ENCODE measurements at places on chromosomes 6 and 20.

DNA sequence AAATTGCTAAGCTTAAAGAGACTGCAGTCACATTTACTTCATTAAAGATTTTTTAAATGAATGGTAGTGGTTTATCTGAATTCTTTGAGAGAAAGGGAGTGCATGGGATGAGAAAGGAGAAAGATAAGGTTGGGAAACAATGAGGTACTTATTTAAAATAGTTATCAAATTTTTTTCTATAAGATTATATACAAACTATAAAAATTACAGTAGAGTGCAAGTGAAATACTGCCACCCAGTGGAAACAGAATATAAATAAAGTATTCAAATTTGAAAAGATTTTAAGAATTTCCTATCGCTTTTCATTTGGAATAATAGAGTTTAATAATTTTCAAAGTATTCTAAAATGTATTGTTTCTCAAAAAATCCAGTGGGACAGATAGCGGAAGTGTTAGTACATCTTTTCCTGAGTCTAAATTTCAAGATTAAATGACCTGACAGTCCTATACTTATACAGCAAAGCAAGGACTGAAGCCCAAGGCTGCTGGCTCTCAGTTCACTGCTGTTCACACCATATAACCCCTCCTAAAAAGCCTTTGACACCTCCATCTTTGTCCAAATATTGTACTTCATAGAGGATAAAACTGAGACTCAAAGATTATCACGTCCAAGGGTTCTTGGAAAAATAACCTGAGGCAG is 31.1 kb downstream of the EPM2A start:
- DNase-seq: peak; percentile 22

- no peak for DNase-seq
These were observed 47.2 kb downstream of the ADTRP start for GRCh38 chr6:11731423-11731822.

- DNase-seq: peak; percentile 90
These were observed 56.1 kb upstream of the STMND1 start for GRCh38 chr6:17045581-17046322.

DNA sequence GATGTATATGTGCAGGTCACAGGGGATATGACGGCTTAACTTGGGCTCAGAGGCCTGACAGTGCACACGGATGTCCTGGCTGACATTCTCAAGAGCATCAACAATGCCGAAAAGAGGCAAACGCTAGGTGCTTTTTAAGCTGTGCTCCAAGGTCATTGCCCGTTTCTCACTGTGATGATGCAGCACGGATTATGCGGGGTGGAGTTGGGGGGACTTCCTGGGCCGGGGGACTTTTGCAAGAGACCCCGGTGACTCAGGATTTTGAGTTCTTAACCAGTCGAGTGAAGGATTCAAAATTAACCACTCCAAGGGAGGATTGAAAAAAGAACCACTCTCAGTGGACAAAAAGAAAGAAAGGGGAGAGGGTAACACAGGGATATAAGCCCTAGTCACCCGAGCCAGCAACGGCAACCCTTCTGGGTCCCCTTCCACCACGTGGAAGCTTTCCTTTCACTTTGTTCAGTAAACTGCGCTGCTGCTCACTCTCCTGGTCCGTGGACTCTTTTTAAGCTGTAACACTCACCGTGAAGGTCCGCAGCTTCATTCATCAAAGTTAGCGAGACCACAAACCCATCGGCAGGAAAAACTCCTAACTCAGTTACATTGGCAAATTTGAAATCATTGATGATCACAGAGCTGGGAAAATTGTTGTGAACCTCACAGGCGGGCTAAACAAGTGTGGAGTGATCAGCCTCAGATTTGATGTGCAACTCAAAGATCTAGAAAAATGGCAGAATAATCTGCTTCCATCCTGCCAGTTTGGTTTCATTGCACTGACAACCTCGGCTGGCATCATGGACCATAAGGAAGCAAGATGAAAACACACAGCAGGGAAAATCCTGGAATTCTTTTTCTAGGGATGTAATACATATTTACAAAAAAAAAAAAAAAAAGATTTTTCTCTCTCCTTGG is 199.3 kb downstream of the ARID1B start:
- no peak for DNase-seq

DNA sequence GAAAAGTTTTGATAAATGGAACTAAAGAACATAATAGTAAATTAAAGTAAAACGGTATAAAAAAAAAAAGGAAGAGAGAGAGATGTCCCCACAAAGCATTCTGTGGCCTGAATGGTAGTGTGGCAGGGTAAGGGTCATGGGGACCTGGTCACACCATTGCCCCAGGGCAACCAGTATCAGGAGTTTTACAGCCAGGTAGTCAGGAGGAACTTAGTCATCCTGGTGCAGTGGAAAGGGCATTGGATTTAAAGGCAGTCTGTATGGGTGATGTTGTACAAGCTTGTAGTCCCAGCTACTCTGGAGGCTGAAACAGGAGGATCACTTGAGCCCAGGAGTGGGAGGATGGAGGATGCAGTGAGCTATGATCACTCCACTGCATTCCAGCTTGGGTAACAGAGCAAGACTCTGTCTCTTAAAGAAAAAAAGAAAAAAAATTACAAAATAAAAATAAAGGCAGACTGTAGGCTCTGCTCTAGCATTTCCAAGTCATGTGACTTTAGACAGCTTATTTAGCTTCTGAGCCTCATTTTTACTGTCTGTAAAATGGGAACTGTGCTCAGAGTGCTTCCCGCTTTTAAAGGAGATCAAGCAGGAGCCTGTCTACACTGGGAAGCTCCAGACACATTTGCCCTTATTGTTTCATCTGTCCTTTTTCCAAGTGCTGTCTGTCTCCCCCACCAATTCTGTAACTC is 112.8 kb upstream of the ARMC2 start:
- no peak for DNase-seq

GRCh38 chr20:9397928-9398327 is 116.5 kb upstream of the LAMP5 start:
- DNase-seq: peak; percentile 37

- no peak for DNase-seq
These were observed 41.1 kb downstream of the PTPN1 start for GRCh38 chr20:50551288-50551687.

GRCh38 chr6:34736823-34737222 is 20.5 kb upstream of the SNRPC start:
- no peak for DNase-seq

DNA sequence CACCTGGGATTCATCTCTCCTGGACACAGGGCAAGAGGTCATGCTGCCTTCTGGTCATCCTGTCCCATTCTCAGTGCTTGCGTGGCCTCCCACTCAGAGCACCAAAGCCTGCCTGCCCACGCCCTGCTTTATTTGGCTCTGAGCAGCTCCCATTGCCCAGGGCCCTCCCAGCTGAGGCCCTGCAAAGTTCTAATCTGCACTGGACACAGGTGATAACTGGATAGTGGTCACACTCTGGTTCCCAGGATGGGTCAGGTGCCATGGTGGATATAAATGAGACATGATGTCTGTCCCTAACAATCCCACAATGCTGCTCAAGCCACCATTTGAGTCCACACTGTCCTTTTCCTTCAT is 39.5 kb downstream of the CPXM1 start:
- no peak for DNase-seq

DNA sequence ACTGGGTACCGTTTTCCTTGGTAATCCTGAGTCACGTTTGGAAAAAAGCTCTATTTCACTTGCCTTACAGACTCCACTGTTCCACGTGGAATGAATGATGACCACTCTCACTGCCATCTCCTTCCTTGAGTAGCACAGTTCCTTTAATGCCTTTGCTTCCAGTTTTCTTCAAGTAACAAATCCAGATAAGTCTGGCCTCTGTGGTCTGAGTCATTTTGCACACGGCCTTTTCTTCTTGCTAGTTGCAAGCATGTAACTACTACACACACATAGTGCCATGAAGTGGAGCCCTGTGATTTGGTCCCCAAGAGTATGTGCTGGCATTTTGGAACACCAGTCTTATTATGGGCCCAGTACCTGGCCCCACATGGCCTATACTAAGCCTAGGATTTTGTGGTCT is 182.8 kb downstream of the SASH1 start:
- DNase-seq: peak; percentile 46

DNA sequence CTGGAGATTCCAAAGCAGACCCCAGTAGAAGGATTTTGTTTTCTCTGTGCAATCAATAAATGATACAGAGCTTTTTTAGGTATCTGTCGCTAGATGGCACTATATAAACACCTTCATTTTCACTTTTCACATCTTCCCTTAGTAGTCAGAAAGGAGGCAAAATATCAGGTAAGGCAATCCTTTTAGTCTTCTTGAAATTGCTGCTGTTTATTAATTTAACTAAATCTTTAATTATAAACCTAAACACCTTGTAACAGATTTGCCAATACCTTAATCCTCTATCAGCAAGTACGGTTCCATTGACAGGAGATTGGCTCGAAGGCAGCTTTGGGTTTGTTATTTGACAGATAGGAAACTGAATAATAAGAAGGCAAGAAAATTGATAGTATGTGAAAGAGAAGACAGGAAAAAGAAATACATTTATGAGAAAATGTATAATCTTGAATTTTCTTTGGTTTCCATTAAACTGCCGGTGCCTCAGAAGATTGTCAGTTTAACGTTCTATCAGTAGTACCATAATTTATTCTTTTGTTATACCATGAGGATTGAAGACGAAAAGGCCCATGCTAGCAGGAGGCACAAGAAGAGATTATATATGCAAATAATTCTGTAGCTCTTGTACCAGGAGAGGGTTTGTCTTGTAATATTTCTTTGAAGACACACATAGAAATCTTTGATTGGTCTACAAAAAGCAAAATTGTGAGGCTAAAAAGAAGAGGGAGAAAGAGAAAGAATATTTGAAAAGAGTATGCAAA is 23.5 kb upstream of the IBTK start:
- peak; percentile 16 for DNase-seq

DNA sequence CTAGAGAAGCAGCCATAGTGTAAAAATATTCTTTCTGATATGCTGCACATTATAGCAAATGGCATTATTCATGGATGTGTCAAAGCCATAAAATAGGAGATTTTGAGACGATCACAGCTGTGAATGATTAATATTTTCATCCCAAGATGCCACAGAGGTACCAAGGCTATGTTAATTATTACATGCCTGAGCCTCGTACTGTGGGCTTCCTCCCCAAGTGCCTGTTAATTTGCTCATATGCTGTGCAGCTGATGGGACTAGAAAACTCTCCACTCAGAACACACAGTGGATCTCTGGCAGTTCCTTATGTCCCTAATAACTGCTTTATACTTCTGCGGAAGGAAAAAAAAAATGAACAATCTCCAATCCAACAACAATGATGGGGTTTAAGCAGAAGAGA is 184.9 kb upstream of the TSHZ2 start:
- no peak for DNase-seq

DNA sequence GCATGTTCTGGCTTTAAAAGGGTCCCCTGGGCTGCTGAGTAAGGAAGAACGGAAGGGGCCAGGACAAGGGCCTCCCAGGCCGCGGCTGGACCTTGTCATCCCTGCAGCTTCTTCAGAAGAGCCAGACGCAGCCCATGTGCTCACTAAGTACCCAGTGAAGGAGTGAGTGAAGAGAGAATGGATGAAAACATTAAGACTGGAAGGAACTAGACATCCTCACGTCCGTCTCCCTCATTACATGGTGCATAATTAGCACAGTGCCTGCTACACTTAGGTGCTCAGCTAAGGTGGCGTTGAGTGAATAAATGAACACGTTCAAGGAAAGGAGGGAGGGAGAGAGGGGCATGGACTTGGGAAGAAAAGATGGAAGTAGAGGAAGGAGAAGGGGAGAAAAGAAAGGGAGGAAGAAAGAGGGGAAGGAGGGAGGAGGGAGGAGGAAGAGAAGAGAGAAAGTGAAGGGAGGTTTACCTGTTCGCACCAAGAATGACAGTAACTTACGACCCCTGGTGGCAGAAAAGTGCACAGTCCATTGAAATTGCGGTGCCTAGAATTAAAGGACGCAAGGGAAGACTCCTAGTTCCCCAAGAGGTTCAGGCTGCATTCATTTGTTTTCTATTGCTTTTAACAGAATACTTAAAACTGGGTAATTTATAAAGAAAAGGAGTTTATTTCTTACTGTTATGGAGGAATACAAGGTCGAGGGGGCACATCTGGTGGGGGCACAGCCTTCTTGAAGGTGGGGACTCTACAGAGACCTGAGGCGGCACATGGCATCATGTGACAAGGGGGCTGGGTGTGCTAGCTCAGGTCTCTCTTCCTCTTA is 8.0 kb downstream of the TP53RK start:
- DNase-seq: peak; percentile 72

DNA sequence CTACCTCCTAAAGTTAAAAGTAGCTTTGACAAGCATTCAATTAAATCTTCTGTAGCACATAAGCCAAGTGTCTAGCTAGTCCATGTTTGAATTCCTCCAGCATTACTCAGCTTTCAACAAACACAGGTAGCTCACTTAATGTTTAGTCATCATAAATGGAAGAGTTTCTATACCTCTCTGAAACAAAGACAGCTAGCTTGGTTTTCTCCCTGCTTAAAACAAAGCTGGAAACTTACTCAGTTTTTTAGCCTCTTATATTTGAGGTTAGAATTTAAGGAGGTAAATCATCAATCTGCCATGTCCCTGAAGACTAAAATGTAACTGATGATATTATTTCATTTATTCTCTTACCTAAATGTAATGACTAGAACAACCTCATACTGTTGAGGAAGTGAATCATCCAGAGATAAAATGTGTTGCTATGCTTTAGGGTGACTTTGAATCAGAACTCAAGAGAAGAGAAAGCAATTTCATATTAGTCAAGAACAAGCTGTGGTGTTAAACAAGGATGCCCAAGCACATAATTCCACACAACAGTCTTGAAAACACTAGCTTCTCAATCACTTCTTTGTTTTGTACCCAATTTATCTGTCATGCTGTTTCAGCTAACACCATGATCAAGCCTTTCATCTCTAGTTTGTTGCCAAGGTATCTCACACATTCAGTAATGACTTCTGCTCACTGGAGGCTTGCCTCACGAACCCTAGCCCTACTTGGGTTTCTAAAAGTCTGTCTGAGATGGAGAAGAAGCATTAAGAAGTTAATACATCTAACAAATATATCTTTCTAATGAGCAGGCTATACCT is 251.9 kb downstream of the EPM2A start:
- no peak for DNase-seq

DNA sequence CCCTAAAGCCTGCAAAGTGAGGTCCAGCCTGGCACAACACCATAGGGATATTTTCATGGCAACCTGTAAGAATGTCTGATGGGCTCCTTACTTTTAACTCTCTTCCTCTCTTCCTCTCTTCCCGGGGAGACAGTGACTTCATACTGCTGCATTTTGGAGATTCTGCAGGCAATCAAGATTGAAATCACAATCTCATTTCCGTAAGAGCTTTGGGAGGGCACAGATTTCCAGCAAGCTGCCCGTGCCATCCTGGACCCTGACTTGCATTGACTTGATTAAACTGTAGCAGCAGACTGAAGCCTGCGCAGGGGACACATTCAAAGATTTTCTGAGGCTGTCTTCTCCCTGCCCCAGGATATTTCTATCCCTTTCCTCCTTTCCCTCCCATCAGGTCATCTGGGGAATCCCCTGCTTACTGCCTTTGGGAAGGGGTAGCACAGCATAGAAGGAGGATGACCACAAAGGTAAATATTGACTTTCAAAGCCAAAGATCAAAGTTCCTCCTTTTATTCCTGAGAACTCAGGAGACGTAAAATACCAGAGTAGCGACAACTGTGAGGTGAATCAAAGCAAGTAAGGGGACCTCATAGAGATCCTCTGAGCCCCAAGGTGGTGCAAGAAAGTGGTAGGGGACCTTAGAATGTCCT is 504.0 kb upstream of the ARID1B start:
- DNase-seq: no peak
